ENCODE measurements at places on chromosomes 7 and 10.

GRCh38 chr7:156759579-156760202, 119.1 kb downstream of the RNF32 start:
- DNase-seq: no peak

DNA sequence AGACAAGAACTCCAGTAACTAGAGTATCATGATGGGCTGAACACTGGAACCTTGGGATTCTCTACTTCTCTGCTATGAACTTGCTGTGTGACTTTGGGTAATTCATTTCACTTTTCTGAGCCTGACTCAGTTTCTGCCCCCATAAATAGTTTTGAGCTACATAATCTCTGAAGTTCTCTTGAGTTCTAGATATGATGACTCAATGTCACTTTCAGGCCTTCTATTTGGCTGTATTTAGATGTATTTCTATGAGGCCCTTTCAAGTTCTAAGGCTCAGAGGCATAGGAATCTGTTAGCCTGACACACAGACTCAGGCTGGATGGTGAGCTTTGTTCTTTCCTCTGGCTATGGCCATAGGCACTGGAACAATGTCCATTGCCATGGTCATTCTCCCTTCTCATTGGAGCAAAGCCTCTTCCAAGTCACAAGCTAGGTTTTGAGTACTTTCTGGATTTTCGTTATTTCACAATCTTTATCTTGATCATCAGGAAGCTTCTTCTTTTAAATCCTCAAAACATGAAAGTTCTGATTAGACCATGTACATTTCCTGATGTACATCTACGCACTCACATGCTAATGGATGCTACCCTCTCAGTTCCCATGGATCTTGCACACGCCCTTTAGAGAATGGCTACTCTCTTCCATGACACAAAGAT, 101.6 kb downstream of the TES start:
- DNase-seq: no peak

GRCh38 chr7:87003872-87004798, 55.3 kb downstream of the ELAPOR2 start:
- DNase-seq: no peak

GRCh38 chr7:95205665-95206225, 118.6 kb downstream of the PON1 start:
- DNase-seq: peak; percentile 13

DNA sequence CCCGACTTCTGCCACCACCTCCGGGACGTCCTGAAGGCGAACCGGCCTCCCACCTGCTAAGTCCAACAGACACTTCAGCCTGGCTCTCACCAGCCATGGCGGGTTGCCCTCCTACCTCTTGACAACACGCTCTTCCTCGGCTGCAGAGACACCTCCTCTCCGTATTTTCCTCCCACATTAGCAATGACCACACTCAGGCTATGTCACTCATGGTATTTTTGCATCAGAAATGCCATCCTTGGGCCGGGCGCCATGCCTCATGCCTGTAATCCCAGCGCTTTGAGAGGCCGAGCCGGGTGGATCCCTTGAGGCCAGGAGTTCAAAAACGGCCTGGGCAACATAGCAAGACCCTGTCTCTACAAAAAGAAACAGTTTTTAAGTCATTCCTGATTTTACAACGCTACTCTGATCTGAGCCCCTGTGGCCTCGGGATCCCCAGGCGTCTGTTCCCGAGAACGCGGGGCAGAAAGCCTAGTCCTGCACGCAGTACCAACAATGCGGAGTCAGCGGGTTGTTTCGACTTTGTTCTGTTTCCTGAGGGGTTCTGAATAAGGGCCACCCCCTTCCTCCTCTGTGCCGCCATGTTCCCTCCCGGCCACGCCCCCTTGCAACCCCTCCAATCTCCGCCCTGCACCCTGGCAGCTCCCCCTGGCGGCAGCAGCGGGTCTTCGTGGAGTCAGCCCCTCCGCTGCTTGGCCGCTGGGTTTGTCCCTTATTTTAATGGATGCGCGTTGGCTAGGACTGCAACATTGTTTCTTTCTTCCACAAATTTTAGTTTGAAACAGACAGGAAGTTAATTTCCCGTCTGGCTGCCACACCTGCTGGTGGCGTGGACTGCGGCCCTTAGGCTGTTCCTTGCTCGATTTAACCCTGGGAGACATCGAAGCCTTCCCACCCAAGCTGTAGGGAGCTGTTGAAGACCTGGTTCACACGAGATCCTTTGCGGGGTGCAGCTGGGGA, 9.7 kb upstream of the ZFAND2A start:
- DNase-seq: peak; percentile 90

DNA sequence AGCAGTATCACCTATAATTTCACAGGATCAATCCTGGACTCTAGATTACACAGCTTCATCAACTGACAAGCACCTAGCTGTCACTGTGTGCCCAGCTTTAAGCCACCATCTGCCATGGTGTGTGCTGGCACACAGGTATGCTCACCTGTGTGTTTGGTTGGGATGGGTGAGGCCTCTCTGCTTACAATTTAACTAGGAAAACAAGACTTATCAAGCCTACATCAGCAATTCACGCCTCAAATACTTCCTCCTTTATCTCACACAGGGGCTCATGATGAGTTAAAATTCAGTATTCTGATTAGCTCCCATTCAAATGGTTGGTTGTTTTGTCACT, 608.2 kb downstream of the PARD3 start:
- no peak for DNase-seq

DNA sequence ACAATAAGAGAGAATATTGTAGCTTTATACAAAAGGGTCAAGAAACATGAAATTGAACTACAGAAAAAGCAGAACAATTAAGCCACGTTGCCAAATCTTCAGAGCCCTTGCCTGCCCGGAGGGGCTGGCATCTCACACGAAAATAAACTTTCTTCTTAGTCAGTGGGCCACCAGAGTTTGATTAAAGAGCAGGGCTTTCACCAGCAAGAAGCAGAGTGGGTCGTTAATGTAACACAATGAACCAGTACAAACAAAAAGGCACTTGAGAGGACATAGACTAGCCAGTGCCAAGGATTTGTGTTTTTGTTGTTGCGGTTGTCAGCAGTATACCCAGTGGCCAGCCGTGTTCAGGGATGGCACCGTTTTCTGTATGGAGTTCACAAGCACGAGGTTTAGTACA, 155.4 kb downstream of the NRP1 start:
- no peak for DNase-seq

DNA sequence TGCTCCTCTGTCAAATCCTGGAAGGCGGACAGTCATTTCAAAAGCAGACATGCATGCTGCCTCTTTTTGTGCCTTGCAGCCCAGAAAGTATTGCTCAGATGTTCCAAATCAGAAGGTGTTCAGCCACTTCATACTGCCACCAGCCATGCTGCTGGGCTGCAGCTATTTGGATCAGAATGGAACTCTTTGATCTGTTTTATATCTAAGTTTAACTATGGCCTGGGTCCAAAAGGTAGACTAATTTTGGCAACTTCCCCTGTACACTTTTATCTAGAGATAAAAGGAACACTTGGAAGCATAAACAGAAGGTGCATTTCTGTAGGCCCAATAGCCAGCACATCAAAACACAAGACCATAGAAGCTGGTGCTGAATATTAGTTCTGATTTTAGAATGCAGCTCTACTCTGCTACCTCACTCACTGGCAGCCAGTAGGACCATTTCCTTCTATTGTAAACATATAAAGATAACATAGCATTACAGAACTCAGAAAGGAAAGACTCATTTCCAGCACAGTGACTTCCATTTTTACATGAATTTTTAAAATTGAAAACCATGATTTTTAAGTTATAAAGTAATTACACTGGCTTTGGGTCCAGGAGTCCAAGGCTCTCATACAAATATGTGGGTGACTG, 143.1 kb upstream of the CAV2 start:
- DNase-seq: no peak

- DNase-seq: no peak
Observed at GRCh38 chr10:14498326-14498725, 167.6 kb upstream of the FRMD4A start.

- DNase-seq: no peak
Observed at GRCh38 chr7:24801883-24802282, 44.6 kb upstream of the GSDME start.

DNA sequence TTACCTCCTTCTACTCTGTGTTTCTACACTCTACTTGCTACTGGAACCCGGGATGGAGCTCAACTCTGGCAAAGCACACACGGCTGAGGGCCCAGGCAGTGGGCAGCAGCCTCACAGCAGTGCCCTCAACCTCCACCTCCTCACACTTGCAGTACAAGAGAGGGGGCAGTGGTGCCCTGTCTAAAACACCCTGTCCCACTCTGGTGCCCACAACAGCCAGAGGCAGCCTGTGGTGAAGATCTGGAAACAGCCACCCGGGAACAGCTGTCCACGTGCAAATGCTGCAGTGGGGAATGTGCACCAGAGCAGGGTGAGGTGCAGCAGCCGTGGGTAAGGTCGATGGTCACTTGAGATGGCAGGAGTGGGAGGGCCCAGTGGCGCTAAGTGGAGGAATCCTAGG, 13.7 kb downstream of the MAT1A start:
- no peak for DNase-seq

DNA sequence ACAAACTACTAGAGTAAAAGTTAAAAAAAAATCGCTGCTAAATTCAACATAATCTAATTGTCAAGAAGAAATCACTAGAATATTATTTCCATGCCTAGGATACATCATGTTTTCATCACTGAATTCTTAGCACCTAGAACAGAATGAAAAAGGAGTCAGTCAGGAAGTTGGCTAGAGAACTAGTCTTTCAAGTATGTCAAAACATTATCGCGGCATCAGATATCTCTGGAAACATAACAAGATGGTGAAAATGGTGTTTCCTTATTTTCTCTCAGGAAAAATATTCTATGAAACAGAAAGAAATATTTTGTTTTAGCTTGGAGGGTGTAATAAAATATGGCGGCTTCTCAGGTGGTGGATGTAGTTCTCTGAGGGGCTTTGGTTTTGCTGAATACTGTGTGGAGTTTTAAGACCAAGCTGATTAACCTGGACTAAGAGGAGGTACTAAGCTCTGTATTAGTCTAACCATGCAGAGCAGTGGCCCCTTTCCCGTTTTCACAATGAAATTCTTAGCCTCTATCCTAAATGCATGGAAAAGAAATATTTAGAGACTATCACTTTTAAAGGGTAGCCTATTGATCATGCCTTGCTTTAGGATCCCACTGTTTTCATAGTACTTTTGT, 205.6 kb downstream of the MDFIC start:
- no peak for DNase-seq
